Stimulated activated CD4-positive, alpha-beta T cell treated with anti-CD3 and anti-CD28 coated beads, TNF-alpha, amount 100 ng/mL, for 1 hour (primary cell): ENCODE measurements at places on chromosomes 6 and 20.

GRCh38 chr6:46044881-46045617, 29.4 kb upstream of the CLIC5 start:
- no peak for DNase-seq

GRCh38 chr6:100517106-100517505, 52.4 kb upstream of the SIM1 start:
- no peak for DNase-seq

- DNase-seq: no peak
Observed at GRCh38 chr20:2312876-2313275, 17.1 kb downstream of the TGM3 start.

DNA sequence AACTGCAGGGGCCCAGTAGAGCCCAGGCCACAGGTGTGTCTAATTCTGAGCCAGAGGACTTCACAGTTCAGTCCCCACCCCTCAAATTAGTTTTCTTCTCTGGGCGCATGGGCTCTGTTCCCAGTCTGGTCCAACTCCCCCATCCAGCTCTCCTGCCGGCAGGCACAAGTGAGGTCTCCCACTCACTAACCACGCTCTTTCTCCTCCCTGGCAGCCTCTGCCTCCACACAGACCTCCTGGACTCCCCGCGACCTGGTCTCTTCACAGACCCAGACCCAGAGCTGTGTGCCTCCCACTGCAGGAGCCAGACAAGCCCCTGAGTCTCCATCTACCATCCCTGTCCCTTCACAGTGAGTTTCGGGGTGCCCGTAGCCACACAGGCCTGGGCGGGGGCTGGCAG, 6.2 kb downstream of the NCR2 start:
- no peak for DNase-seq

DNA sequence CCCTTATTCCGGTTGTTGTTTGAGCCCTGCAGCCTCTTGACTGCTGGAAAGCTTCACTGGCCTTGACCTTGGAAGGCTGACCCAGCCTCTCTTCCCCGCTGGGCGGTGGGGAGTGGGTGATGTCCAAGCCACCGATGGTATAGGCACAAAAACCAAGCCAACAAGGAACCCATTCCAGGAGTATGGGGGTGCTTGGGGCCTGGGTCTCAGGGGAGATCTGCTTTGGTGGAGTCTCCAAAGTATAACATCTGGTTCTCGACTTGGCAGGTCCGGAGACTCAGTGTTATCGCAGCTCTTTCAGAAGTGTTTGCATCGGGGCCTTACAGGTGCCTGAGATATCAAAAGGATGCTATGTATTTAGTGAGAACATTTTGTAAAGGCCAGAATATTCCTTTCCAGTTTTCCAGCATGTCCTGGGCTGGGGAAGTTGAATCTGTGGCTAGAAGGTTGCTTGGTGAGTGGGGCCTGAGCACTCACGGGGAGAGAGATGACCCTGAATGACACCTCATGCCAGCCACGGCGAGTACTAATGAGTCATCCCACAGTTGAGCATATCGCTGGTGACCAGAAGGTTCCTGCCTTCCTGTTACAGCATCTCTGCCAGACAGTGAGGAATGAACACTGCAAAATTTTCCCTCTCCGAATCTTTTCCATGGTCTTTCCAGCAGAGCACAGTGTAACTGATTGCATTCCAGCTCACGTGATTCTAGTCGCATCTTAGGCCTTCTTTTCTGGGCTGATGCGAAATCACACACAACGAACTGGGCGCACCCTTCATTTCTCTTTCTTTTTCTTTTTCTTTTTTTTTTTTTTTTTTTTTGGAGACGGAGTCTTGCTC, 133.9 kb downstream of the ZDHHC14 start:
- no peak for DNase-seq

- no peak for DNase-seq
Observed at GRCh38 chr6:85300581-85300980, 149.3 kb upstream of the NT5E start.

- no peak for DNase-seq
Observed at GRCh38 chr6:69812746-69813427, 16.1 kb upstream of the LMBRD1 start.
